Activated CD8-positive, alpha-beta T cell treated with anti-CD3 and anti-CD28 coated beads for 36 hours (primary cell): ENCODE measurements at places on chromosomes 4 and X. TPM values are rescaled to one million over a fixed set of nuclear protein-coding genes. Genes with fewer than 3 reads are reported as not detected.

Gene RHOXF1
- not detected for total RNA-seq

Gene ZNF718
- 7.4 TPM for total RNA-seq

DNA sequence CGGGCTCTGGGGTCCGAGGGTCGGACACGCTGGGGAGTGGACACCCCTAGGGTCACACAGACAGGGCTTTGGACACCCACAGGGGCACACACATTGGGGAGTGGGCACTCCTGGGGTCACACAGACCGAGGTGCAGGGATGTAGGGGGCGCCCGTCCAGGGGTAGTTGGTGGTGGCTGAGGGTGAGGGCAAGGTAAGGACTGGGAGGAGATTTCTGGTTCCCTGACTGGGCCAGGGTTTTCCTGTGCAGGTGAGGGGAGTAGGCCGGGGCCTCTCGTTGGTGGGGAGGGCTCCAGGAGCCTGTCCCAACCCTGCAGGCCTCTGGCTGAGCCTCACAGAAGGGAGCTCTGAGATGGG lies 21.9 kb upstream of the WDR45 start:
- no peak for DNase-seq
- H3K4me1 ChIP-seq = peaks cover 2% of the 10 kb centered on the region
- H3K27ac ChIP-seq = peak overlapping the region; percentile 91
- H3K36me3 ChIP-seq = no peaks in the 10 kb centered on the region
- H3K27me3 ChIP-seq = no peaks in the 10 kb centered on the region

- no peak overlapping the region for H3K4me3 ChIP-seq
- H3K4me1 ChIP-seq = peaks cover 2% of the 10 kb centered on the region
- no peaks in the 10 kb centered on the region for H3K36me3 ChIP-seq
- peaks cover 5% of the 10 kb centered on the region for H3K27me3 ChIP-seq
- no peak overlapping the region for H3K27ac ChIP-seq
- no peak for DNase-seq
These were observed 18.7 kb upstream of the ZNF827 start for GRCh38 chr4:145957302-145957701.

- no peak overlapping the region for H3K27ac ChIP-seq
- H3K27me3 ChIP-seq = peaks cover 2% of the 10 kb centered on the region
These were observed 180.7 kb downstream of the GASK1B start for GRCh38 chr4:157992038-157992705.

Gene S100G
- total RNA-seq = not detected

Gene CNGA1
- 0.50 TPM for total RNA-seq

GRCh38 chr4:101028886-101029285 lies 318.4 kb downstream of the PPP3CA start:
- no peak for DNase-seq
- H3K36me3 ChIP-seq = peaks cover 14% of the 10 kb centered on the region
- H3K27me3 ChIP-seq = no peaks in the 10 kb centered on the region
- no peak overlapping the region for H3K4me3 ChIP-seq
- peaks cover 11% of the 10 kb centered on the region for H3K4me1 ChIP-seq
- no peak overlapping the region for H3K27ac ChIP-seq

DNA sequence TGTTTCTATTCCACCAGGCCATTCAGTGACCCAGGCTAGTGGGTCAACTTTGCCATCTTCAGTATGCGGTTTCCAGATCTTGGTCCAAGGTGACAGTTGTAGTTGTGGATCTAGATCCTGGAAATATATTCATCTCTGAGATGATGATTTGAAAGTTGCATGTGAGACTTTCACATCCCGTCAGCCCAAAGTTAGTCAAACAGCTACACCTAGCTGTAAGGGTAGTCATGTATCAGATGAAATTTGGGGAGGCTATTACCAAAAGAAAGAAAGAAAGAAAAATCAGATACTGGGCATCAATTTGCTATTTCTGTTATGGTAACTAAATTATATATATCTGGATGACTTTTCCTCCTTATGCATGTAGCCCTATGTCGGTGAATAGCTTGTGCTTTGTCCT lies 259.4 kb upstream of the ARX start:
- H3K27ac ChIP-seq = no peak overlapping the region
- no peaks in the 10 kb centered on the region for H3K36me3 ChIP-seq
- no peak for DNase-seq
- no peaks in the 10 kb centered on the region for H3K27me3 ChIP-seq
- H3K4me1 ChIP-seq = no peaks in the 10 kb centered on the region
- H3K4me3 ChIP-seq = no peak overlapping the region

GRCh38 chr4:9949573-9949972 lies 71.7 kb downstream of the SLC2A9 start:
- no peaks in the 10 kb centered on the region for H3K36me3 ChIP-seq
- no peak overlapping the region for H3K4me3 ChIP-seq
- H3K4me1 ChIP-seq = no peaks in the 10 kb centered on the region
- no peak overlapping the region for H3K27ac ChIP-seq
- no peak for DNase-seq
- H3K27me3 ChIP-seq = no peaks in the 10 kb centered on the region

DNA sequence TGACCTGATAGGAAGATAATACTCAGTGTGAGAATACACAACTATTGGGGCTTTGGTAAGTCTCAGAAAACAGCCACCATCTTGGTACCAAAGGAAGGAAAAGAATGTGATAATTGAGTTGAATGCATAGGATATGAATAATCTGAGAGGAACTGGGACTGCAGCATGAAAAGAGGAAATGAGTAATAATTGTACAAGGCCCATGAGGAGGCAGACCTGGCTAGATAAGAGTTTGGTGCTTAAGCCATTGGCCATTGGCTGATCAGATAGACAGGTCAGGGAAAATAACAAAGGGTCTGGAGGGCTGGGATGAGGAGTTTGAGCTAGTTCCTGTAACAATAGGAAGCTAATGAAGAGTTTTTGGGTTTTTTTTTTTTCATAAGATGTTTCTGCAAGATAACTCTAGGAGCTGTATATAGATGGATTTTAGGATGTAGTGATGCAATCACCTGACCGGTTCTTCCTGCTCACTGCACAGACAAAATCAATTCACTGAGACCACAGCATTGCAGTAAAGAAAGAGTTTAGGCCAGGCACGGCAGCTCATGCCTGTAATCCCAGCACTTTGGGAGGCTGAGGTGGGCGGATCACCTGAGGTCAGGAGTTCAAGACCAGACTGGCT lies 5.3 kb upstream of the TRMT2B start:
- H3K4me1 ChIP-seq = peaks cover 17% of the 10 kb centered on the region
- peak overlapping the region; percentile 52 for H3K27ac ChIP-seq
- DNase-seq = peak; percentile 1
- H3K27me3 ChIP-seq = no peaks in the 10 kb centered on the region
- no peaks in the 10 kb centered on the region for H3K36me3 ChIP-seq

DNA sequence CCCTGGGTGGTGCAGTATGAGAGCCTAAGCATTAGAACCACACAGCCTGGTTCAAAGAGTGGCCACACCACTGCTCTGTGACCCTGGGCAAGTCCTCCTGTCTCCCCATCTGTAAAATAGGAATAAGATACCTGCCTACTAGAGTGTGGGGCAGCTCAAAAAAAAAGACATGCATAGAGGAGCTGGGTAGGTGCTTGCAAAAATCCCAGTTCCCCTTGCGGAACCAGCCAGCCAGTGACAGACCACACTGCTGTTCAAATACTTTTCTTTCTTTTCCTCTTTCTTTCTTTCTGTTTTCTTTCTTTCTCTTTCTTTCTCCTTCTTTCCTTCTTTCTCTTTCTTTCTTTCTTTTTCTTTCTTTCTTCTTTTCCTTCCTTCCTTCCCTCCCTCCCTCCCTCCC lies 63.0 kb upstream of the TRIM2 start:
- no peak for DNase-seq
- peaks cover 7% of the 10 kb centered on the region for H3K4me1 ChIP-seq
- H3K27me3 ChIP-seq = peaks cover 17% of the 10 kb centered on the region
- no peak overlapping the region for H3K27ac ChIP-seq
- H3K4me3 ChIP-seq = no peak overlapping the region
